CD8-positive, alpha-beta T cell (primary cell): ENCODE measurements at places on chromosomes 3 and 15.

- DNase-seq = no peak
Observed at GRCh38 chr3:173932624-173933023, 535.1 kb downstream of the NLGN1 start.

GRCh38 chr15:75583701-75584100 is 4.6 kb upstream of the PTPN9 start:
- no peak for DNase-seq

DNA sequence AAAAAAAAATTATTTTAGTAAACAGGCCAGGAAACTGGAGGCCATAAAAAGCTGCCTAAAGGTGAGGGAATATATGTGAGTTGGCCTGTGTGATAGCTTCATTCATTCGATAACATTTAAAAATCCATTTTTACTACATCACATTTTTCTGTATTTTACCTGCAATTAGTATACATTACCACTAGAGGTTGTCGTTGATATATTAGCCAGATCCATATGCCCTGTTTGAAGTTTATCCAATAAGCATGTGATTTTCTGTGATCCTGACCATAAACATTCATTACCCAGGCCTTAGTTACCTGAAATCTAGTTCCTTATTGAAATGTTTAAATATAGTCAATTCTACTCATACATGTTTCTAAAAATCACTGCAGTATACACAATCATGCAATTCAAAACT is 71.4 kb downstream of the ARNT2 start:
- no peak for DNase-seq

GRCh38 chr3:142651711-142652110 is 55.5 kb downstream of the PLS1 start:
- no peak for DNase-seq

DNA sequence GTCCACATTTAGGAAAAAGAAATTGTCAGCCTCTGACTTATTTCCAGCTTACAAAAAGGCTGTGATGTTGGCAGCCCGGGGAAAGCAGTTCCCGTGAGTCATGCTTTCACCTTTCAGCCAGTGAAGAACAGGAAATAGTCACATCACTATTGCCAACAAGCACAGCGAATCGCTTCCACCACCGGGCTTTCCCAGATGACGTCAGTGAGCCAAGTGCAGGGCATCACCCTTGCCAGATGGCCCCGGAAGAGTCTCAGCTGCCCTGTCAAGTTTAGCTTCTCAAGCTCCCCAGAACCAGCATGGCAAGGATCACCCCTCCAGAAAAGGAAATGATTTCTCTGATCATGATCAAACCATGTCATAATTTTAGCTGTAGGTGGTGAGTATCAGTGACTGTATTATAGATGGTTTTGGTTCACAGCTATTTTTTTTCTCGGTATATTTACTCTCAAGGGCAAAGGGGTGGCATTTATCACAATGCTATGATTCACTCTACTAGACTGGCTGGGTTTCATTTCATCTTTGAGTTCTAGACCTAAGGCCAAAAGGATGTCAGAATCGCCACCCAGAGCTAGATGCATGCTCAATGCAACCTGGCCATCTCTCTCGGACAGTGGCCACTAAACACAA is 32.9 kb downstream of the B3GNT5 start:
- DNase-seq = peak; percentile 98

GRCh38 chr3:90025019-90025418 is 917.6 kb downstream of the EPHA3 start:
- DNase-seq = no peak

DNA sequence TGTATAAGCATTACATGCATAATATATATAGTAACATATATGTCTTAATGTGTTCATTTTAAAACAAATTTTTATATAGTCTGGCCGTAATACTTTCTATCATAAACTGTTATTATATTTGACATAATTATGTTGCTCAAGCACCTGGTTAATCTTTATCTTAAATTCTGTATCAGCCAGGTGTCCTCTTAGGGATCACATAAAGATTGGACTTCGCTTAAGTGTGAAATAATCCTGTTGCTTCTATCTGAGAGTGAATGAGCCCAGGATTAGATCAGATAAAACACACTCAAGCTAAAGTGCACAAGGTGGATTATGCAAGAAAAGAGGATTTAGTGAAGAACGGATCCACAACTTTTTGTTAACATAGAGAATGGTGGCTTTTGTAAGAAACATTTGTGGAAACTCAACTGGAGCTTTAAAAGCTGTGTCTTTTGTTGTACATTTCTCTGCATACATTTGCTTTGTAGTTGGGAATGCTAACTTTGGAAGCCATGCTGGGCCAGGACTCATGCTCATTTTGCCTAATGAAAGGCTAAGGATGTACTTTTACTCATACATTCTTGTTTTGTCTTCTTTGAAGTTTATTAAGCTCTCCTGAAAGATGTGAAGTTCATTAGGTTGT is 437.8 kb downstream of the ZIC1 start:
- no peak for DNase-seq

DNA sequence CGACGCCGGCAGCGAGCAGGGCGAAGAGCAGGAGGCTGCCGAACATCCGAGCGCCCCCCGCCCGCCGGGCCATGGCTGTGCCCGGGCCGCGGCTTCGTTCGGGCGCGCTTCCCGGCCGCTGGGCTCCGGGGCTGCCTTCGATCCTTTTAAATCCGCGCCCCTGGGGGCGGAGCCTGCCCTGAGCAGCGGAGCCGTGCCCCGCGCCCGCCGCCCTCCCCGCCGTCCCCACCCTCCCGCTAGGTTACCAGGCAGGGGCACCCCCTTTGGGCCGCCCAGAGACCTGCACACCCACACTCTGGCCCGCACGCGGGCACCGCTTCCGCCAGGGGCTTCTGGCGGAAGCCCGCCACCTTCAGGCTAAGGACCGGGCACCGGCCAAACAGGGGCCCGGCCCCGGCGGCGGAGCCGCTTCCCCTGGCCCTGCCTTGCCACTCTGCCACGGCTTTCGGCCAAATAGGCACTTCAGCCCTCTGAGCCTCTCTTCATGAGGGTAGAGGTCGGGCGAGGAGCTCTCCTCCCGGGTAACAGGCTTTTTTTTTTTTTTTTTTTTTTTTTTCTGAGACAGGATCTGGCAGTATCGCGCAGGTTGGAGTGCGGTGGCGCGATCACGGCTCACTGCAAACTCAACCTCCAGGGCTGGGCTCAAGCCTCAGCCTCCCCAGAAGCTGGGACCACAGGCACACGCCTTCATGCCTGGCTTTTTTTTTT is at the start of gene NMB:
Gene NMB, minus strand, starts transcription at position 120 of the 708 bp plus-strand sequence. Its CDS starts 47 bp downstream, at position 73.
- DNase-seq = peak; percentile 68

DNA sequence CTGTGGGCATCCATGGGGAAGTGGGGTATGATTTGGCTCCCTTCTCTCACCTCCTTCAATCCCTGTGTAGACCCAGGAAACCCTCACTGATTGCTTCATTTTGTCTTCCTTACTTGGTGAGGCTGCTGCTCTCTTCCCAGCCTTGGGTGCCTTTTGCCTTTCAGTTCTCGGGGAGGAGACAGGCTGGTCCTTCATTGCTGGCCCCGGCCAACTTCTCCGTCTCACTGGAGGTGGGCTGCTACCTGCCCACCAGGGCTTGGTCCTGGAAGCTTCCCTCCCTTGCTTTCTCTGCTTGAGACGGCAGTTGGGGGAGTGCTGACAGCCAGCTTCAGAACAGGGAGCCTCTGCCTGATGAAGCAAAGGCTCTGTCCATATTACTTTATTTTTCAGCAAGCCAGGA is 4.7 kb downstream of the FOXL2 start:
- DNase-seq = no peak
